Neural progenitor cell (in vitro differentiated cells): ENCODE measurements at places on chromosomes 5 and 9.

GRCh38 chr9:35868933-35869332, 1.3 kb downstream of the OR13J1 start:
- no peak for DNase-seq

DNA sequence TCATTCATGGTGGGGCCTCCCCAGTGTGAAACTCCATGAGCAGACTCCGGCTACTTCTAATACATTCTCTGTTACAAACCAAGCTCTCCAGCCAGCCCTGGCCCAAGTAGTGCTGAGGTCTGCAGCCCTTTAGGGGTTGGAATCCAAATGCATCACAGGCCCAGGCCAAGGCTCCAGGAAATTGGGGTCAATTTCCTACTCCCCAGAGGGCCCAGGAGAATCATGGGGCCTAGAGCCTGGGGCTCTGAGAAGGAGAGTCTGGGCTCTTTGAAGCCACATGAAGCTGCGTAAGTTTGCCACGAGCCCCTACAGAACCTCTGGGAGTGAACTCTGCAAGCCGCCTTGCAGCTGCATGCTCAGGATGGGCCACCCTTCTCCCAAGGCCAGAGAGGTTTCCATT, 206.4 kb downstream of the PAPPA start:
- DNase-seq: no peak

- DNase-seq: no peak
These were observed 13.8 kb downstream of the GARNL3 start for GRCh38 chr9:127278372-127278771.

- no peak for DNase-seq
These were observed 8.3 kb upstream of the SCGB3A1 start for GRCh38 chr5:180599590-180599914.

GRCh38 chr9:92179286-92180001, 64.2 kb upstream of the SPTLC1 start:
- DNase-seq: no peak

- no peak for DNase-seq
These were observed 66.5 kb upstream of the TTC23L start for GRCh38 chr5:34772267-34773098.

GRCh38 chr9:135309763-135310125, 169.8 kb upstream of the PPP1R26 start:
- no peak for DNase-seq

GRCh38 chr5:137142764-137143605, 356.1 kb downstream of the SPOCK1 start:
- DNase-seq: no peak

GRCh38 chr5:54491326-54491725, 26.2 kb upstream of the SNX18 start:
- DNase-seq: no peak

- no peak for DNase-seq
These were observed 1263.3 kb upstream of the CDH9 start for GRCh38 chr5:28301712-28302111.

- no peak for DNase-seq
These were observed 394.0 kb downstream of the CETN3 start for GRCh38 chr5:90015584-90016018.

GRCh38 chr9:27352457-27353165, 55.7 kb upstream of the EQTN start:
- DNase-seq: no peak

GRCh38 chr5:147743678-147744374, 38.7 kb downstream of the JAKMIP2 start:
- no peak for DNase-seq

- no peak for DNase-seq
These were observed 49.5 kb upstream of the BRINP1 start for GRCh38 chr9:119418721-119419120.

GRCh38 chr5:41968153-41968723, 43.2 kb downstream of the FBXO4 start:
- no peak for DNase-seq

DNA sequence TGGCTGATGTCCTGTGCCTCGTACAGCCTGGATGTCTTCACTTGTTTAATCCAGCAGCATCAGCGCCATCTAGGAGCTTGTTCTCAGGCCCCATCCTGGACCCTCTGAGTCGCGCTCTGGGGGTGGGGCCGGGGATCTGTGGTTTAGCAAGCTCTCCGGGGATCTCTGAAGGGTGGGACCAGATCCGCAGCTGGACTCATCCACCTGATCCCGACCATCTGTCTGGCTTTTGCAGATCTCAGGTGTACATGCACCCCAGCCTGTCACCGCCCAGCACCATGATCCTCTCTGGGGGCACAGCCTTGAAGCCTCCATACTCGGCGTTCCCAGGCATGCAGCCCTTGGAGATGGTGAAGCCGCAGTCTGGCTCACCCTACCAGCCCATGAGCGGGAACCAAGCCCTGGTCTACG, 15.1 kb upstream of the POMT1 start:
- no peak for DNase-seq

GRCh38 chr9:90803860-90804593, 2.4 kb downstream of the SYK start:
- DNase-seq: no peak

DNA sequence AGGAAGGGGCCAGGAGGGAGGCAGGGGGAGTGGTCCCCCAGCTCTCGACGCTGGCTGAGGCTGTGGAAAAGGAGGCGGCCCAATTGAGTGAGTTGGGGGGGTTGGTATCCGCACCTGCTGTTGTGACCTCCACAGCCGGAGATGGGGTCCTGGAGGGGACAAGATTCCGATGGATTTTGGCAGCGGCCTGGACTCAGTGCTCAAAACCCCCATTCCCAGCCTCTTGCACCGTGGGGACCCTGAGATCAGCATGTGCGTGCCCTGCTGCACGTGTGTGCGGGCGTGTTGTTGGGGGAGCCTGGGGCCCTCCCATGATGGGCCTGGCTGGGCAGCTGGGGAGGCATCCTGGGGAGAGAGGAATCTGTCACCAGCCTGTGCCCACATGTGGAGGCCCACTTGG, 15.0 kb downstream of the CNTFR start:
- DNase-seq: no peak

DNA sequence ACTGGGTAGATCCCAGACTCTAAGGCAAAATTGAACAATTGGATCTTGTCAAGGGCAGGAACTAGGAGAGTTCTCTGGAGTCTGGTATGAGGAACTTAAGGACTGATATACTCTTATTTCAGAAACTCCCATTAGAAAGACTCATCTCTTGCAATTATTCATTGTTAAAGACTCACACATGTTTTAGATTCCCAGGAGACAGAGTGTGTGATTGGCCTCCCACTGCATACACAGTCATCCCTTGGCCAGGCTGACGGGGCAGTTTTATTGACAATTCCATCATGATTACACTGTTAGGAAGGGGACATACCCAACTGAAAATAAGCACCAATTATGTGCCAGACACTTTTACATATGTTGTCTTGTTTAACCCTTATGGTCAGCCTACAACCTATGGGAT, 347.2 kb downstream of the DMAC1 start:
- no peak for DNase-seq

GRCh38 chr5:157324237-157324636, 58.3 kb downstream of the CYFIP2 start:
- no peak for DNase-seq

GRCh38 chr5:144549580-144549979, 378.9 kb downstream of the KCTD16 start:
- DNase-seq: no peak

GRCh38 chr5:154262342-154262741, 71.8 kb downstream of the GALNT10 start:
- DNase-seq: peak; percentile 41

GRCh38 chr5:14547666-14548065, 33.9 kb upstream of the OTULINL start:
- DNase-seq: no peak

- no peak for DNase-seq
These were observed 158.1 kb upstream of the IER5L start for GRCh38 chr9:129336130-129336528.

GRCh38 chr9:68927165-68927564, 86.7 kb downstream of the PRKACG start:
- DNase-seq: no peak

- DNase-seq: no peak
These were observed 63.4 kb upstream of the PALM2AKAP2 start for GRCh38 chr9:109716631-109717030.

DNA sequence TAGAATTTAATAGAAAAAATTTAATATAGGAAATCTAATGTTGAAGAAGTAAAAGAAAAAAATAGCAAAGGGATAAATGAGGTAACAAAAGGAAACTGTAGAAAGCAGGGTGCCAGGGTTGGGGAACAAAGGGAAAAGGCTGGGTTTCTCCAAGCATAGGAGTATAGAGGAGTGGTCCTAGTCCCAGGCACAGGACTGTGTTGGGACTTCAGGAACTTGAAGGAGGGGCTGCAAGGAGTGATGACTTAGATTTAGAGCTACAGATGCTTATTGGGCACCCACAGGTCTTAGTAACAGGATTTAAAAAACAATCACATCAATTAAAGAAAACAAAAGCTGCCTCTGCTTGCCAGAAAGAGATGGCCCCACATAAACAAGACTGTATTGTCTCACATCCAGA, 396.5 kb upstream of the TNC start:
- no peak for DNase-seq

DNA sequence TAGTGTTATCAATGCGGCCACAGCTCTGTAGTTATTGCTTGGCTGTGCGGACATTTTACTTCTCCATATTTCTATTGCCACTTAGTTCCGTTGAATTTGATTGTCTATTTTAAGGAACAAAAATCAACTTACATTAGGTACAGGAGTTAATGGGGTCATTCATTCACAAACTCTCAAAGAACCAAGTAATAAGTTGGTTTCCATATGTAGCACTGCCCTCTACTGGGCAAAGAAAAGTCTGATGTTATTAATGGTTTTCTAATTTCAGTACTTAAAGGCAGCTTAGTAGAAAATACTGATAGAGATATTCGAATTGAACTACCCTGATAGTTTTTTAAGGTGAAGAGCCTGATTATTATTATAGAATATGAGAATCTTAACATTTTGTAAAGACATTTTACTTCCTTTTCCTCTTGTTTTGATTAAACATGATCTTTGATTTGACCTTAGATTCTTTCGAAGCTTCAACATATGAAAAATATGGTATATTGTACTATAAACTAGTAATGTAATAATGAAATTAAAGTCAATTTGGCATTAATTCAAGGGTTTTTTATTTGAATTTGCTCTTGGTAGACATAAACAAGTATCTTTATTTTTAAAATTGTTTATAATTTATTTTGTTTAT, 119.5 kb upstream of the CTNND2 start:
- peak; percentile 74 for DNase-seq

GRCh38 chr5:159332800-159333544, 2.7 kb upstream of the IL12B start:
- no peak for DNase-seq

DNA sequence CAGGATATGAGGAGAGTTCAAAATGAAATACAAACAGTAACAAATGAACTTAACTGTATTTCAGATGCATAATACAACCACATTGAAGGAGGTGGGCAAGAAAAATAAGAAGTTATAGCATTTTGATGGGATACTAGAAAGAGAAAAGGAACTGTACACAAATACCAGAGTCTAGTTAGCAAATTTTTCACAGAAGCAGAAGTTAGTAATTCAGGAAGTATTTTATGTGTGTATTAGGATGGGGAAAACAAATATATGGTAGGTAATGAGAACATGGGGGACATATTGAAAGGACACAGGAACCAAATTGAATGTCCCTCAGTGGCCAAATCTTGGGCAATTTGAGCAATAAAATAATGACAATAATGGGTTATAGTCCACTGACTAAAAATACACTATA, 18.4 kb downstream of the GM2A start:
- no peak for DNase-seq

DNA sequence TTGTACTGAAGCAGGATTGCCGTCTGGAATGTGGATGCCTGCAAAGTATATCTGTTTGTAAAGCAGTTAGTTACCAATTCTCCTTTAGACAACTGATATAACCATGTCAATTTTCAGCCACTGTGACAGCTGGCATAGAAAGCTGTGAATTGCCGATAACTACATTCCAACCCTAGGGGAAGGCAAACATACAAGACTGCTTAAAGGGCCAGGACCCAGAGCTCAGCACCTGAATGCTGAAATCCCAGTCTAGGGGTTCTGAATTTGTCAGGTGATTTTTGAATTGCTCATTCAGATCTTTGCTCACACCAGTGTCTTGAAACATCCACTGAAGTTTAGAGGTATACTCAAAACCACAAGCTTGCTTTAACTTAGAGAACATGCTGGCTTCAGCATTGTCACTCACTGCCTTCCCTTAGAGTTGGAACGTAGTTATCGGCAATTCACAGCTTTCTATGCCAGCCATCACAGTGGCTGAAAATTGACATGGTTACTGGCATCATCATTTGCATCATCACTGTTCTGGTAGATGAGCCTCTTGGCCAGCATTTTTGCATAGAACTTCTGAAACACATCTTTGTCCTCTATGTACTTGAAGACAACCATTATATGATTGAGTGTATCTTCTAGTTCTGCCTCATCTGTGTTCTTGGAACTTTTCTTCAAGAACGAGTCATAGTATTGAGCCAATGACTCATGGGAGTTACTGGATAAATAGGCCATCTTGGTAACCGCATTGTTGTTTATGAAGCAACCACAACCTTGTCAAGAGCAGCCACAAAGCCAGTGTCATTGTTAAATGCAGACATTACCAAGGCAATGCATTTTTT, 82.1 kb downstream of the CCDC192 start:
- DNase-seq: no peak

DNA sequence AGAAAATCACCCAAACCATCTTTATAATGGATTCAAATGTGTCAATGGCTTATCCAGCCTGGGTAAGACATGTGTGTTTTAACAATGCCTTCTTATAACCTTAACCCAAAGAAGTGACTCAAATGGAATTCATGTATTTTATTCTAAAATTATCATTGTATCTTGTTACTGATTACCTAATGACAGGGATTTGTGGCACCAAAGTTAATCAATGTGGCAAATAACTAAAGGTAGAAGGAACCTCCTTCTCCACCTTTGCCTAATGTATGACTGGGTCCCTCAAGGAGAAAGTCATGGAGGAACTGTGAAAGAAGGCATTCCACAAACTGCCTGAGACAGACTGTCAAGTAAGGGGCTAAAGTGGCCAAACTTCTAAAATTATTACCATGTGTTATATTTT, 84.4 kb upstream of the ITGA1 start:
- DNase-seq: no peak

DNA sequence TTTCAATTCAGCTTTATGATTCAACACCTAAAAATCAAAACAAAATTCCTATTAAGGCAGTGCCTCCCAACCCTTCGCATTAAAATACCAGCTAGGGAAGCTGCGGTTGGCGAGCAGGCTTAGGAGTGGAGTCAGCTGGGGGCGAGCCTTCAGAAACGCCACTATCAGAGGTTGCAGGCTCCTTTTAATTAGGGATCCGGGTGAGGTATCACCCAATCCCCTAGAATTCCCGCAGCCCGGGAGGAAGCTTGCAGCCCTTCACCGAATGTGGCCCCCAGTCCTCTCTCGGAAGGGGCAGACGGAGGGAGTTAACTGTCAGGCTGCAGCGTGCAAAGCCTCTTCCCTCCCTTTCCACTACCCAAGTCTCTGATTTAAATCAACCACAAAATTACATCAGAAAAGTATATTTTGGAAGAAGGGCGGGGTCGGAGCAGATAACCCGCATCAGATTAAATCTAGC, 1.7 kb downstream of the STC2 start:
- peak; percentile 47 for DNase-seq

GRCh38 chr9:81814401-81814793, 113.8 kb upstream of the SPATA31D4 start:
- no peak for DNase-seq

- DNase-seq: no peak
These were observed 5.1 kb upstream of the GPX8 start for GRCh38 chr5:55154873-55155272.

- DNase-seq: no peak
These were observed 1778.8 kb upstream of the CDH6 start for GRCh38 chr5:29414681-29415080.
